Muscle of back (tissue), 13 donors: ENCODE measurements at places on chromosomes 4 and X.

DNA sequence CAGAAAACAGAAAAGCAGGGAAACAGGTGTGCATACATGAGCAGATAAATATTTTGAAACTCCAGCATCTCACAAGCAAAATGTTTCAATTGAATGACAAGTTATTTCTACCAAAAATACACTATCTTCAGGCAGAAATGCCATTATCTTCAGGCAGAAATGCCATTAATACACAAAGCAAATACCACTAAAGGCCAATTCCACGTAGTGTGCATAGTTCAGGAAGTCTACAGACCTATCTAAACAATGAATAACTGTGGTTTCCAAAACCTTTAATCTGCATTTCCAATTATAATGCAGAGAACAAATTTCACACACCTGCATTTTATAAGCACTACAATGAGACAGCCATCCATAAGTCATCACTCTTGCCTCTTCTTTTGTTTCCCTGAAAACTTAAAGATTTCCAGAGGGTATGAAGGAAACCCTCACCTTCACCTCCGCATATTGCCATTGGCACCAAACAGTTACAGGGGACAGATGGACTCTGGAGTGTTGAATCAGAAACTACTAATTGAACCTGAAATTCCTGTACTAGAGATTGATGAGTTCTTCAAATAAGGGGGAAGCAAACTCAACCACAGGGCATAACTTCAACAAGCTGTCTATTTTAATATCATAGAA, 179.0 kb downstream of the PDGFC start:
- DNase-seq = no peak

DNA sequence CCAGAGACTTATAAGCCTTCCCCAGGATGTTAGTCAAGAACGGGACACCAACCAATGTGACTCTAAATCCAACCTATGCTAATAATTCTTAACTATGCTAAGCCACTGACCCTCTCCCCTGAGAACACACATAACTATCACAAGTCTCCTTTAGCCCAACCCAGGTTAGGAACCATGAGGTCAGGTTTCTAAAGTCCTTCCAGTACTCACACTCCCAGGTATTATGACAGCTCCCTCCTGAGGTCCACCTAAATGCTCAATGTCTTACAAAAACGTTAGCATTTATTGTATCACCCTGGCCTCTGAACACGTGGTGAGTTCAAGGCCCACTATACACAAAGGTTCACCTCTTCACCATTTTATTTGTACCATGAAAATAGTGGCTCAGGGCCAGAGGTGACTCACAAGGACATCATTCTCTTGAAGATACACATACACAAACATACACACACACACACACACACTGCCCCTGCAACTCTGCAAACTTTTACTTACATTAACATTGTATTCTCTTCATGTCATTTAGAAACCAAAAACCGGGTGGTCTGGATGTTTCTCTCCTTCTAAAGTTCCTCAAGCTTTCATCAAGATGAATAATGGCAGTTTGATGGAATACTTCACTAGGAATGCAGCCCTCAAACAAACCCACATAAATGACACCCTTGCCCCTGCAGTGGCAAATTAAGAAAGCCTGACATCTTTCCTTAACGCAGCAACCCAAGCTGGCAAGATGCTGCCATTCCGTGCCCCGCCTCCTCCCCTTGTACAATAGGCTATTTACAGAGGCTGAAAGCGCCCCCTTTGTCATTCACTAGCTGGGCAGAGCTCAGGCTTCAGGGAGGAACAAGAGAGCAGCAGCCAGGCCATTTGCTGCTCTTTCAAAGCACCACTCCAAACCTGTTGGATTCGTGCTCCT, 17.7 kb downstream of the ACSL1 start:
- no peak for DNase-seq

- no peak for DNase-seq
Observed at GRCh38 chr4:163815776-163816175, 321.3 kb downstream of the TMA16 start.

- DNase-seq = no peak
Observed at GRCh38 chr4:73127839-73128453, 58.4 kb upstream of the COX18 start.

DNA sequence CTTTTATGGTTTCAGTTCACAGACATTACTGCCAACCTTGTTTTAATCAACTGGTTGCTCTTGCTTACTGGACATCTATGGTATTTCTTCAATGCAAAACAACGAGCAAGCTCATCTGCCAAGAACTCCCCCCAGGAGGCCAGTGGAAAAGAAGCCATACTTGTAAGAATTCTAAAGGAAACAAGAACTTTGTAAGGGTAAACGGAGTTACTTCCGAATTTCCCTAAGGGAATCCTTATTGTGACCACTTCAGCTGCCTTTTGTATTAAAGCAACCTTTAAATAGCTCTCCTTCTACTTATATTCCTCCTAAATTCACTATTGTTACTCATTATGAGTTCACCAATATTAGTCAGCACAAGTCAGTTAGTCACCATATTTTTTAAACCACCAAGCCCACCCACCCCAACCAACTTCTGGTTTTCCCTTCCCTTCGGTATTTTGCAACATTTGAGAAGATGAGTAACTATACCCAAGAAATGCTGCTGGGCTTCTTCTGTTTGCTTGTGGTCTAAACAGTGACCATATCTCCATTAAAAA, 602.8 kb upstream of the DIPK2B start:
- peak; percentile 89 for DNase-seq

DNA sequence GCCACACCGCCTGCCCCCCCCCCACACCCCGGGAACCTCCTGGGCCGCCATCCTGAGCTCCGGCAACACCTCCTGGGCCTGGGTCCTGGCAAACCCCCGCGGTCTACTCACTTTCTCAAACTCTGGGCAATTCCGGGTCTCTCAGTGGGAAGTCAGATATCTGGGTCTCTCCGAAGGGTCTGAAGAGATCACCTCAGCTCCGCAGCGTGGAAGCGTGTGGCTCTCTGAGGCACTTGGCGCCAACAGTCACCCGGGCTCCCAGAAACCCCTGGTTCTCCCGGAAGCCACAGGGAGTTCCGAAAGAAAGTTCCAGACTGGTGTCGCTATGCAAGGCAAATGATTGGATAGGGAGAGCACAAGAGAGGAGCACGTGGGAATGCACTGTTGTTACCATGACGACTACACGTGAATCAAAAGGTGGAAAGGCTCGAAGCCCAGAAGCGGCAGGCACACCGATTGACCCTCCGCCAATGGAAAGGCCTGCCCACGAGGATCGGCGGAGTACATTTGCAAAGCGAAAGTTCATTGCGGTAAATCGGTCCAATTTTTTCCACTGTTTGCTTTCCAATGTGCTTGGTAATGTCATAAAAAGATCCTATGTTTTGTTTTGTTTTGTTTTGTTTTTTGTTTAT, at the start of gene PNMA6E:
PNMA6E (minus strand) TSS at position 218 of the 632 bp plus-strand sequence. CDS start 2,501 bp downstream, outside the sequence.
- no peak for DNase-seq

- no peak for DNase-seq
Observed at GRCh38 chrX:21276736-21277433, 97.3 kb upstream of the CNKSR2 start.

- no peak for DNase-seq
Observed at GRCh38 chrX:152079768-152080167, 58.6 kb downstream of the MAGEA10 start.

- no peak for DNase-seq
Observed at GRCh38 chr4:176262243-176262642, 6.8 kb downstream of the ASB5 start.

DNA sequence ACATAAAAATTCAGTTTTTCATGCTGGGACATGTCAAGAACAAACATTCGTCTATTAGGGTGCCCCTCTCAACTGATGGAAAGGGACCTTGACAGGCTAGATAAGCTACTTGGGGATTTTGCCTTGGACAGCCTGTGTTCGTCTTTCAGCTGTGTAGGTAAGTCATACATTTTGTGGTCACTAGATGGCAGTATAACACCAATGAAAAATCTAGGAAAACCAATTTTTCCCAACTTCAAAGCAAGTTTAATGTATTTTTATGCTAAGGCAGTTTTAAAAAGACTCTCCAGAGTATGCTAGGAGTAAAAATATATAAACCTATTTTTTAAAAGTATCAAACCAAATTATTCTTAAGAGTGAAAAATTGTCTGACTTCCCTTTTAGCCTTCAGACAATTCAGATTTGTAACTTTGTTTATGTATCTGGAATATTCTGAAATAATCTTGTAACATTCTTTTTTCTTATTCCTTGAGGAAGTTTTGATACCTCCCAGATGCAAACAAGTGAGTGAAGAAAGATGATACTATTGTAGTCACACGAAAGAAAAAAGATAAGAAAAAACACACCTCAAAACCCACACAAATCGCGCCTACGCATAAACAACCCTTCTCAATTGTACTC, 158.3 kb downstream of the CPE start:
- peak; percentile 59 for DNase-seq

DNA sequence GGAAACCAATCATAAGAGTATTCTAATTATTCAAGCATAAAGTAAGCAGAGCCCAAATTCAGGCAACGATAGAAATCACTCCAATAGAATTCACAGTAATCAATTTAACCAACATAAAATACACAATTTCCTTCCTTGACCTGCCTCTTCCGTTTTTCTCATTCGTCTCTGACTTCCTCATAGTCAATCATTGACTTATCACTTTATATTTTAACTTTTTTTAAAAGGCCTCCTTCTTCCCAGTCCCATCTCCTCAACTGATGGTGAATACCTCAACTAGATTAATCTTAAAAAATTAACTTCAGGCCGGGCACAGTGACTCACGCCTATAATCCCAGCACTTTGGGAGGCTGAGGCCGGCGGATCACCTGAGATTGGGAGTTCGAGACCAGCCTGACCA, 13.3 kb downstream of the CNOT6L start:
- DNase-seq = no peak

DNA sequence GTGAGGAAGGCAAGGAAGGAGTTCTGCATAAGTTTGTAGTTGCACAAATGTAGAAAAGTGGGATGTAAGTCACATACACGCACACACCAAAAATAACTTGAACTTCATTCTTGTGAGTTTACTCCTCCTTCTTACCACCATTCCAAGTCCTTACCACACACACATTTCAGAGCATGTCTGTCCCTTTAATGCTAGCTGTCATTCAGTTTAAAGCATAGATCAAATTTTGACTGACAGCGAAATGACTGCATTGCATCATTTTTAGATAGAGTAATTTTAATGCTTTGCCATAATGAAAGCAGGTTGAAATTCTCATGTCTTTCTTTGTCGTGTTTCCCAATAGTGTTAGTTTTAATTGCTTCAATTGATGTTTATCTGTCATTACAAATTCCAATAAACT, 629.6 kb upstream of the HTR2C start:
- no peak for DNase-seq

DNA sequence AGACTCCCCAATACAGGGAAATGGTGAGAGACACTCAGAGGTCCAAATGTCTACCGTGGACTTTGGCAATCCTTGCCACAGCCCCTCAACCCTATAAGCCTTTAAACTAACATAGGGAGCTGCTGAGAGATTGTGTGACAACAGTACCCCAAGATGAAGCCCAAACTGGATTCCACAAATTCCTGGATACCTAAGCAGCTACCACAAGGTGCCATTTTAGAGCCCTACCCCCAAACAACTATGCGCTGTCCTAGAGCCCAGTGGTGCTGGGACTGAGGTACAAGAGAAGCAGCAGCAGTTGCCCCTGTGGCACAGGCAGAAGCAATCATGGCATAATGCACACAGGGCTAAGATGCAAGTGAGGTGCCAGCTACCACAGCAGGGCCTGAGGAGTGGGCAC, 2.7 kb upstream of the TMPRSS11F start:
- no peak for DNase-seq

GRCh38 chrX:24175276-24175675, 25.7 kb downstream of the ZFX start:
- no peak for DNase-seq

DNA sequence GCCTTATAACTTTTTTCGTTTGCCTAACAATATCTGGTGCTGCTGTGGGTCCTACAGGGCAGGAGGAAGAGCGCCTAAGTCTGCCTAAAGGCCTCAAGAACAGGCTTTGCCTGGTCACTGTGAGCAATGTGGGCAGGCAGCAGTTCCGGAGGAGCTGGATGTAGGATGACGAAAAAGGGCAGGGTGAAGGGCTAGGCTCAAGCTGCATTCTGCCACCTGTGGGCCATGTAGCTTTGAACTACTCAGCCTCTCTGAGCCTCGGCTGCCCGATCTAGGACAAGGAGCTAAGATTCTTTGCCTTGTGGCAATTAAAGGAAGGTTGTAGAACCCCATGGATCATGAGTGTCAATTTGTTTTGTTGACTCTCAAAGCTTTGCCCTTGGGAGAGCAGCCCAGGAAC, 57.1 kb upstream of the MAMLD1 start:
- DNase-seq = no peak

GRCh38 chrX:8147226-8147625, 23.8 kb downstream of the VCX2 start:
- DNase-seq = no peak

- DNase-seq = no peak
Observed at GRCh38 chr4:103415801-103416200, 217.7 kb upstream of the CENPE start.

GRCh38 chr4:6467600-6467999, 4.8 kb downstream of the PPP2R2C start:
- no peak for DNase-seq

GRCh38 chr4:3658530-3658913, 107.7 kb upstream of the ADRA2C start:
- DNase-seq = no peak

DNA sequence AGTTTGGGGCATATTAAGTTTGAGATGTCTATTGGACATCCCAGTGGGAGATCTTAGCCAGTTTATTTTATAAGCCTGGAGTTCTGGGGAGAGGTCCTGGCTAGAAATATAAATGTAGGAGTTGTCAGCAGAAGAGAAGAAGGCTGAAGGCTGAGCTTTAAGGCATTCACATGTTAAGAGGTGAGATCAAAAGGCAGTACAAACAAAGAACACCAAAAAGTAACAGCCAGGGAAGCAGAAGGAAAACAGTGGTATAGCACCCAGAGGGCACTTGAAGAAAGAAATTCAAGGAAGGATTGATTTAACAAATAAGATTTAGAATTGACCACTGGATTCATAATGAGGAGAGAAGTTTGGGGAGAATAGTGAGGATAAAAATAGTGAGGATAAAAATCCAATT, 141.2 kb upstream of the ATOH1 start:
- DNase-seq = no peak

GRCh38 chrX:108701633-108702032, 34.7 kb downstream of the IRS4 start:
- no peak for DNase-seq

DNA sequence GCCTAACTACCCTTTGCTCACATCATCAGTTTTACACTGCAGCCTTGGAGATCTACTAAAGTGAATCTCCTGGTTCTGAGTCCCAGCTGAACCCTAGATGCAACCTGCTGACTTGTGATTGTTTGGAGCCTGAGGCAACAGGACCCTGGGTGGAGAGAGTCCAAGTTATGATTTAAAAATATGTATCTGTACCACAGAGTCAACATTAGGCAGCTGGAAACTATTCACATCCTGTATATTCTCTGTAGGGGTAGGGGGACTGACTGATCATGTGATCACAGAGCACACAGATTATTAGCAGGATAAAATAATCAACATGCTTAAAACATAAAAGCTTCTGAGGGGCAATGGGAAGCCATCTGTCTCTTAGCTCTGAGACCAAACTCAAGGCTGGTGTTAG, 52.1 kb downstream of the CT47B1 start:
- DNase-seq = no peak

GRCh38 chrX:39911278-39911897, 186.4 kb downstream of the BCOR start:
- no peak for DNase-seq

GRCh38 chrX:25039036-25039435, 23.3 kb upstream of the ARX start:
- DNase-seq = no peak
